NCI-H187 treated with DMSO at 0.1 percent for 48 hours (cell line): ENCODE measurements at places on chromosomes 3 and 15.

DNA sequence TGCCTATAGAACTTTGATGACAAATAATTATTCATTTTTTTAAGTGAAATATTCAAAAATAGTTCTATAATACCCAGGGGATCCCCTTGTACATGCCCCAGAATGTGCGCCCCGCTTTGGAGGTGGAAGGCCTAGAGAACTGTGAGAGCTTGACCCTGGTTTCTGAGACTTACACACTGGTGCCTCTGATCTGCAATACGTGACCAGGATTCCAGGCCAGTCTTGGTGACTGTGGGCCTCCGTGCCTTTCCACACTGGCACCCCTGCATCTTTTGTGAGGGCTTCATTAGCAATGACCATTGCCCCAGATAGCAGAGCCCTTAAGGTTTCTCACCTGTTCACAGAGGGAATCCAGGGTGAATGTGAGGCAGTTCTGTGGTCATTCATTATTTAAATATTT is 44.0 kb downstream of the CLSTN2 start:
- no peak for DNase-seq

DNA sequence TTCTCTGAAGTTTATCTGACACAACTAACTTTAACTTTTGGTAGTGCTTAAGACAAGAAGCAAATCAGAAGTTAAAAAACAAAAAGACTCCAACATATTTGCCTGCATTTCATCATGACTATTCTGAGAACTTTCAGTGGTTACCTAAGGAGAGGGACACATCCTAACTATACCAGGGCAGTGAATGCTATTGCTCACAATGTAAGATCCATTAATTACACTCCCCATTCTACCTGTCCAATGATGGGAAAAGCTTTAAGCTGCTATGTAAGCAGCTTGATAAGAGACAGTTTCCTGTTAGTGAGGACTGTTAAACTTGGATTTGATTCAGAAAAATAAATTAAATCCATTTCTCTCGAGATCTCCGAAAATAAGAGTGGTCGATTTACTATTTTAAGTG is 37.5 kb downstream of the SERPINI1 start:
- no peak for DNase-seq

- no peak for DNase-seq
Measured at GRCh38 chr15:43794269-43795037, 2.3 kb downstream of the SERF2 start.

GRCh38 chr3:183590442-183590841 is 34.9 kb upstream of the KLHL6 start:
- DNase-seq = no peak

GRCh38 chr3:3798631-3799113 is 559 bp upstream of the LRRN1 start:
- DNase-seq = no peak

DNA sequence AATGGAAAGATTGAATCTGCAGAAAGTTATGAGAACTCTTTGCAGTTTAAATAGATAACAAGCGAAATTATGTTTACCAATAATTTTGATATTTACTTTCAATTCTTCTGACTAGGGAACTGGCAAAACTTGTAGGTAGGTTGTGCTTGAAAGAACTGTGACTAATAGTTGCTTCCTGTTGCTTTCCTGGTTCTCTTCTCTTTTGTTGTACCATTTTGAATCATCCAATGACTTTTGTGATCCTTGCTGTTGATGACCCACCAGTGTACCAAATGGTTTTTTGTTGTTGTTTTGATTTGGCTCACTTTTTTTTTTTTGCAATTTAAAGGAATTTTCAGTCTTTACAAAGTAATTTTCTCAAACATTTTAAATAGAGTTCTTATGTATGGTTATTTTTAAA is 64.9 kb upstream of the DCBLD2 start:
- DNase-seq = no peak

DNA sequence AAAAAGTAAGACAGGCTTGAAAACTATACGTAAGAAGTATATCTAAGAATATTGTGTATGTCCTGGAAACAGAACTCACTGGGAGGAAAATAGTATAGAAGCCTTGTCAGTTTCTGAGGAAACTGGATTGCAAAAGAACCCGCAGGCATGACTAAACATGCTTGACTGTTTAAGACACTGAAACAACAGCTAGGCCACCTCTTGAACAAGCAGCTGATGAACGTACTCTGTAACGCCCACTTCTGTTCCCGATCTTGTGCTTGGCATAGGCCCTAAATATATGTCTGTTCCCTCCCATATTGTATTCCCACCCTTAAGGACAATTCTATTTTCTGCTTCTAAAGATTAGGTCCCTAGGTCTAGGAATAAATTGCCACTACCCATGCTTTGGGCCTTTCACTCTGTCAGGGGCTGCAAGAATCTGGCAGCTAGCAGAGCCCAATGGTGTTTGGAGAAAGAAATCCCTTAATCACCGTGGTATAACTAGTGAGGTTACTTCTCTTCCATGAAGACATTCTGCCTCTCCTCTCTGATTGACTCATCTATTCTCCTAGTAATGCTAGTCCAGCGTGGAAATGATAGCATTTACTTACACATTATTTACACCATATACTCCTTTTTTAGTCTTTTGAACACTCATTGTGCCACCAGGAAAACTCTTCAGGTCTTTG is 46.2 kb downstream of the CD200 start:
- DNase-seq = no peak

GRCh38 chr3:23304424-23304823 is 101.3 kb downstream of the UBE2E2 start:
- DNase-seq = no peak

DNA sequence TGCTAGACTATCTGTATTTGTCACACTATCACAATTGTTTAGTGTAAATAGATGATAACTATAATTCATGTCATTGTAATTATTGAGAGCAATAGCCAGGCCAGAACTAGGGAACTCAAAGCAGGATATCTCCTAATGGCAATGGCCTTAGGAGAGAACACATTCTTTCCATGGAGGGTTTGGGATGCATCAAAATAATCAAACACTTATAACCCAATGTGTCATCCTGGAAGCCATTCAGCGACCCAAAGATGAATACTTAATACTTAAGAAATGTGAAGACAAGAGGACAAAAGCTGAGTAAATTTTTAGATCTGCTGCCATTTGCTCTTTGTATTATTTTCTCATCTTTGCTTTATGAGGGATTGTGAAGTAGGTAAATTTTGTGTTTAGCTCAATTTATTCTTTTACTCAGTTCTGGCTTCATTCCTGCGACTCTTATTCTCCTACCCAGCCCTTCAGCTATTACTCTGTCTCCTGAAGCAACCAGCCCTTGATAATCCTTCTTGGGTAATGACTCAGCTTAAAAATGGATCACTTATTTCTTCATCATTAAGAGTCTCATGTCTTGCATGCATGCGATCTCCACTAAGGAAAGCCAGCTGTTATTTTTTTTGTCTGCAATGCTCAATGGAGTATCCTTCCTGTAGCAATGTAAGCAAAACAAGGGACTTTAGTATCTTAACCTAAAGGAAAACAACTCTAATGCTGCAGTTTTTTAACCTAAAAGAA is 2.0 kb downstream of the OR4F15 start:
- DNase-seq = no peak

- DNase-seq = no peak
Measured at GRCh38 chr3:140347151-140347550, 330.7 kb upstream of the TRIM42 start.

- DNase-seq = no peak
Measured at GRCh38 chr3:57855281-57855680, 99.2 kb downstream of the SLMAP start.

DNA sequence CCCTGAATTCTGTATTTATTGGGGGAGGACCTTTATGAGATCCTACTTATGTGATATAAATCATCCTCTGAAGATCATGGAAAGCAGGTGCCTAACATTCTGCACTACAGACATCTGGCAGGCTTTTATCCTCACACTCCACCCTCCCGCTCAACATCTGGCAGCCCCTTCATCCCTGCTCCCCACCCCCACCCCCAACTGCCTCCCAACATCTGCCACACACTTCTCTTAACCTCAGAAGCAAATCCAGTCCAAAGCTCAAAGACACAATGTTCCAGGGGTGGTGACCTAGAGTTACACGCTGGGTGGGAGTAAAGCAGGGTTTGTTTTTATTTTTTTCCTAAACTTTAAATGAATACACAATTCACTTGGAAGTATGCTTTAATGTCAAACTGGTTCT is 184.5 kb upstream of the ATP11B start:
- no peak for DNase-seq

- no peak for DNase-seq
Measured at GRCh38 chr3:101962055-101962454, 112.7 kb downstream of the NFKBIZ start.

- DNase-seq = no peak
Measured at GRCh38 chr15:49024840-49025239, 21.4 kb downstream of the SECISBP2L start.

DNA sequence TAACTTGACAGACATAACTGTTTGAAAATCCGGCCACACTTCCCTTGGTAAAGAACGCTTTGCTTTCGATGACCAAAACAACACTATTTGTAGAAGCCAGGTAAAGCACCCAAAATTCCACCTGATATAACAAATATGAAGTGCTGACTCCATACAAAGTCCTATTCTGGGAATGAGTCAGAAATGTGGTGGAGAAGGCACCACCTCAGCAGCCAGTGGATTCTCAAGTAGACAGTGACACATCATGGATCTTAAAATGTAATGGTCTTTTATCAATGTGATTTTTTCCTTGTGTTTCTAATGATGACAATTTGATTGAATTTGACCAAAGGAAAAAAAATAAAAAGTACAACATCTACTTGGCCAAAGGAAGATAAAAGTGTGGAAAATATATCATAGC is 135.0 kb upstream of the WNT5A start:
- no peak for DNase-seq

GRCh38 chr3:129747992-129748391 is 141.5 kb upstream of the PLXND1 start:
- no peak for DNase-seq

- DNase-seq = no peak
Measured at GRCh38 chr3:111324645-111325044, 217.4 kb upstream of the CD96 start.
